ENCODE measurements at places on chromosomes 7 and 10. TPM values are rescaled to one million over a fixed set of nuclear protein-coding genes. Genes with fewer than 3 reads are reported as not detected.

GRCh38 chr10:86938260-86938659, 19.2 kb downstream of the MMRN2 start:
- no peak for ATAC-seq

- ATAC-seq = no peak
Measured at GRCh38 chr7:18638594-18639452, 143.3 kb downstream of the HDAC9 start.

The BCCIP gene
- total RNA-seq = 91.4 TPM

The OR2A42 gene
- 0.25 TPM for total RNA-seq

The AKR1D1 gene
- 0.41 TPM for total RNA-seq
